ENCODE measurements at places on chromosomes 12 and 14.

- DNase-seq, result no peak
Observed at GRCh38 chr14:89241257-89241656, 175.8 kb downstream of the FOXN3 start.

DNA sequence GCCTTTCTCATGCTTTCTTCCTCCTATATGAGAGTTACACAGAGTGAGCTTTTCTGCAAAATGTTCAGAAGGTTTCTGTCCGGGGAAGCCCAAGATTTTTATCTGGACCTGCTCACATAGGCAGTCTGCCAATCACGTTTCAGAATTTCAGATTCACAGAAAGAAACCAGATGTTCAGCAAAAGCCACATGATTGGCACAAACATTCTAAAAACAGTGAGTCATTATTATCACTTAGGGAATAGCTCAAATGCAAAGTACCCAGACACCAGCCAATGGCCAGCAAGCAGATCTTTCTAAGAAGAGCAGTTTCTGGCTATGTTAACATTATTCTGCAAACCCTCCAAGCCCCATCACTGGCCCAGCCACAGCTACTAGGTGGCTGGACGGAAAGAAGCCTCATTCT, 1558.5 kb upstream of the TMEM132C start:
- DNase-seq, result no peak

DNA sequence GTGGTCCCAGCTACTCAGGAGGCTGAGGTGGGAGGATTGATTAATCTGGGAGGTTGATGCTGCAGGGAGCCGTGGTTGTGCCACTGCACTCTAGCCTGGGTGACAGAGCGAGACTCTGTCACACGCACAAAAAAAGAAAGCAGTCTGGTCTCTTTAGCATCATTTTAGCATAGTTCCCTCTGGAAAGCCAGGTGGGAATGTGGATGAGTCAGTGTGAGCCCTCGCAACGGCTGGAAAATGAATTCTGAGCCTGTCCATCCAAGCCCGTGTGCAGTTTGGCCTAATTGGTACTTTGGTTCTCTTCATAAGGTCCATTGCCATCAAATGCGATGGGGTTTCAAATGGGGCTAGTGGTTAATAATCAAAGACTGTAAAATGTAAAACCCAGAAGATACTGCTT, 2.4 kb downstream of the MYL2 start:
- no peak for DNase-seq

DNA sequence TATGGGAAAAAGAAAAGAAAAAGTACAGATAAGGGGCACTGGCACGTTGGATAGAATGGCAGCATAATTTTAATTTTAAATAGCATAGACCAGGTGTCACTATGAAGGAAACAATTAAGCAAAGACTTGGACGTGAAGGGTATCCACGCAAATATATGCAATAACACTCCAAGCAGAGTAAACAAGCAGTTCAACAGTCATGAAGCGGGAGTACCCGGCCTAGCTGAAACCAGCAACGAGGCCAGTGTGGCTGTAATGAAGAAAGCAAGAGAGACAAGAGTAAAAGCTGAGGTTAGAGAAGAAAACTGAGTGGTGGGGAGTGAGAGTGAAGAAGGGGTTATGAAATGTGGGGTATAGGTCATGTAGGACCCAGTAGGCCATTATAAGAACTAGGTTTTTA, 85.4 kb downstream of the BCL2L14 start:
- no peak for DNase-seq

Data from stimulated activated CD4-positive, alpha-beta T cell treated with anti-CD3 and anti-CD28 coated beads, Interleukin-12 subunit alpha, Interleukin-12 subunit beta, amount 100 ng/mL, for 48 hours (primary cell).